Breast epithelium (tissue), 4 donors: ENCODE measurements at places on chromosomes 5 and 9. TPM values are rescaled to one million over a fixed set of nuclear protein-coding genes. Genes with fewer than 3 reads are reported as not detected.

The PCDHGB5 gene
- total RNA-seq, result 20.6 TPM

The MEIKIN gene
- total RNA-seq, result not detected

The PCDHGA5 gene
- total RNA-seq, result 9.4 TPM

The OCLN gene
- total RNA-seq, result 85.6 TPM

- no peak for DNase-seq
- no peak overlapping the region for H3K4me3 ChIP-seq
- H3K4me1 ChIP-seq, result no peaks in the 10 kb centered on the region
- H3K27ac ChIP-seq, result no peak overlapping the region
These were observed 53.1 kb upstream of the TGFBR1 start for GRCh38 chr9:99051851-99052250.

DNA sequence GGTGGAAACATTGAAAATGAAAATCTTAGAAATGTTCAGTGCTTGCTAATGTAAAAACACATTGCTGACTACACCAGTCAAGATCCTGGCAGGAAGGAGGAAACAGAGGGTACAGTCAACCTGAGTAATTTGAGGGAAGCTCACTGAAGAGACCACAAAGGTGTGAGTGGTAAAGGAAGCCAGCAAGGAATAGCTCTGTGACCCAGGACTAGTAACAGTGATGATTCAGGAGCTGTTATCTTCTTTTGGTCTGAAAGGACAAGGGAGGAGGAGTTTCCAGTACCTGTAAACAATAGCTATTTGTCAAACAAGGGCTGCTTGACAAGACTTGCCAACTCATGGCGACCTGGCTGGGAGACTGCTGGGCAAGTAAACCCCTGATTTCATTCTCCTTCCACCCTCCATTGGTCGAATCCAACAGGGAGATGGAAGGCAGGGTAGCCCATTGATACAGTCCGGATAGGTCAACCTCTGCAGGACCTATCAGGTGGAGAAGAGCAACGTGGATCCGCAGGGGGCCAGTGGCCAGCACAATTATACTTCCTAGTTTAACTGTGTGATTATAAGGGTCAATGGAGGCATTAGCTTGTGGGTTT is 68.1 kb downstream of the MAMDC2 start:
- no peak overlapping the region for H3K4me3 ChIP-seq
- peak overlapping the region; percentile 9 for H3K27ac ChIP-seq
- no peaks in the 10 kb centered on the region for H3K4me1 ChIP-seq
- no peaks in the 10 kb centered on the region for H3K36me3 ChIP-seq

DNA sequence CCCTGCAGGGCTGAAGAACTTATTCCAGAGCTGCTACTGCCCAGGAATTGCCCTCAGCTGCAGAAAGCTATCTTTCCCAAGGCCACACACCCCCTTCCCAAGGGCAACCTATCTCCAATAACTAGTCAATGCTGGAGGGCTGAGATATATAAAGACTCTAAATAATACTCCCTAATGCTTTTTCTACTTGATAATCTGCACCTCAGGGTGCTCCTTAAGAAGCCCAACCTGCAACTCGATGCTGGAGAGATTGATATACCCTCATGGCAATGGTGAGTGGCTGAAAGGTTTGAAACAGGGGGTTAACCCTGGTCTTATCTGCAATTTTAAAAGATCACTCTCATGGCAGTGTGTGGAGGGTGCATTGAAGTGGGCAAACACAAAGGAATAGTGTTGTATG is 142.7 kb upstream of the APC start:
- DNase-seq, result no peak
- no peaks in the 10 kb centered on the region for H3K4me1 ChIP-seq
- no peak overlapping the region for H3K4me3 ChIP-seq
- H3K27ac ChIP-seq, result no peak overlapping the region

GRCh38 chr5:139903450-139903794 is 107.8 kb downstream of the PSD2 start:
- no peaks in the 10 kb centered on the region for H3K36me3 ChIP-seq
- no peaks in the 10 kb centered on the region for H3K27me3 ChIP-seq
- H3K27ac ChIP-seq, result peak overlapping the region; percentile 16
- H3K4me1 ChIP-seq, result no peaks in the 10 kb centered on the region

GRCh38 chr5:6739603-6740002 is 26.4 kb downstream of the TENT4A start:
- DNase-seq, result no peak
- no peak overlapping the region for H3K4me3 ChIP-seq
- H3K27me3 ChIP-seq, result no peaks in the 10 kb centered on the region
- H3K4me1 ChIP-seq, result no peaks in the 10 kb centered on the region
- no peaks in the 10 kb centered on the region for H3K36me3 ChIP-seq
